ENCODE measurements at places on chromosomes 5 and 9.

- no peak for DNase-seq
These were observed 117.1 kb upstream of the CHD1 start for GRCh38 chr5:99045871-99046270.

GRCh38 chr9:13524245-13524644, 244.8 kb upstream of the MPDZ start:
- no peak for DNase-seq

- no peak for DNase-seq
These were observed 26.0 kb downstream of the ZCCHC7 start for GRCh38 chr9:37146410-37146809.

DNA sequence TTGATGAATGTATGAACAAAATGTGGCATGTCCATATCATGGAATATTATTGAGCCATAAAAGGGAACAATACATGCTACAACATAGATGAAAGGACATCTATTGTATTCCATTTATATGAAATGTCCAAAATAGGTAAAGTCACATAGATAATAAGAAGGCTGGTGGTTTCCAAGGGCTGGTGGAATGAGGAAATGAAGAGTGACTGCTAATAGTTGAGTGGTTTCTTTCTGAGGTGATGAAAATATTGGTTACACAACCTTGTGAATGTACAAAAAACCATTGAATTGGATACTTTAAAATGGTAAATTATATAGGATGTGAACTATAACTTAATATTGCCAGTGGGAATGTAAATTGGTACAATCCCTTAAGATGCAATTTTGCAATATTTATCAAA, 5.2 kb downstream of the ARSB start:
- no peak for DNase-seq

DNA sequence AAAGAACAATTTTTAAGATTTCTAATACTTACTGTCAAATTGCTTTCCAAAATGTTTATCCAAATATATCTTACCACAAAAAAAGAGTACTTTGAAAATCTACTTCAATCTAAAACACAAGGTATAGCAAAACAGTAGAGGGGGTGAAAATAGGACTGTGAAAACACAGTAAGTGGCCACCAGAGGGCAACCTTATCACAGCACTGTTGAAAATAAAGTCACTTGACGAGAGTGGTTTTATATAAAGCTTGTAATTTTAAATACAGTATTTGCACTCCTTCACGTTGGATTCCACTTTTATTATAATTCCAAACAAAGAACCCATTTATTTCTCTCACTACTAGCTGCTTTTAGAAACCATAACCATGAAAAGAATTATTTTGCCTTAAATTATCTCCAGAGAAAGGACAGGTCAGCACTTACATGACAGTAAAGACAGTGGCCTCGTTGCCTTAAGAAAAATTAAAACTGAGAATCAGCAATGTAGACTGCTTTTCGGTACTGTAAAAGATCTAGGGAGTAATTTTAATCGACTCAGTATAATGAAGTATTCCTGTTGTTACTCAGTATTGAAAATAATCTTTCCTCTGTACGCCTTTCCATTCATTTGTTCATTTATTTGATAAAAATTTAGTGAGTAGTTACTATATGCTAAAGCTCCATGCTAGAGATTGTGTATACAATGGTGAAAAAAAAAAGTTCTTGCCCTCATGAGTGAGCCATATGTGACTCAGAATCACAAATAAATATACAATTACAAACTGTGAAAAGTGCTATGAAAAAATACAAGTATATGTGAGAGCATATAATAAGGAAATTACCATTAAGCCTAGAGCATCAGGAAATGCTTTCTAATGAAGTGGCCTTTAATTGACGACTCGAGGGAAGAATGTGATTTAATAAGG, 40.0 kb upstream of the CDK5RAP2 start:
- DNase-seq: peak; percentile 84

- DNase-seq: no peak
These were observed 90.4 kb downstream of the PJA2 start for GRCh38 chr5:109319351-109319750.

- DNase-seq: no peak
These were observed 154.4 kb downstream of the ZSWIM6 start for GRCh38 chr5:61486476-61486875.

- DNase-seq: no peak
These were observed 214.1 kb upstream of the ANKRD55 start for GRCh38 chr5:56447232-56447631.

DNA sequence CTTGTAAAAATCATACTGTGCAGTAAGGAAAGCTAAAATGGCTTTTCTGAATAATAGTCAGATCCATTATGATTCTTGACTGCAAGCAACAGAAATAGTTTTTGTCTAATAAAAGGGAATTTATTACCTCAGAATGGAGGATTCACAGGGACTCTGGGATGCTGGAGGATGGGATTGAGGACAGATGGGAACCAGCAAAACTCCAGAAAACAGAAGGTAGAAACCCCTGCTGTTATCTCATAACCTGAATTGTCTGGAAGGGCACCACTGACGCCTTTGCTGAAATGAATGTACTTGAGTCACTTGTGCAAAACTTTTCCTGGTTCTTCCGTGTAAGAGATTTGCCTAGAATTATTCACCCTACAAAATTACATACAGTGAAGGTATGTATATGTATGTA, 58.6 kb upstream of the DMAC1 start:
- DNase-seq: no peak

DNA sequence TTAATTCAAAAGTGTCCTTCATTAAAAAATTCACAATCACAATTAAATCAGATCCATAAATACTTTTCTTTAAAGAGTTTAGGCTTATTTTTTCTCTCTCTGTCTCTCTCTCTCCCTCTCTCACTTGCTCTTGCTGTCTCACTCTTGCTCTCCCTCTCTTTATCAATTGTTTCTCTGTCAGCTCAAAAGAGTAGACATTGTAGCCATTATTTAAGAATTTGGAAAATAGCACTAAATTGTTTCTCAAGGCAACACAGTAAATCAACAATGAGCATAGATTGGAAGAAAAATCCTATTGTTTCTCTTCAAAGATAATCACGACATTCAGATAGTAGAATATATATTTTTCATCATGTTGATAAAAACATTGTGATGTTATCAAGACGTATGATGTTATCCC, 1114.0 kb downstream of the PTPRD start:
- no peak for DNase-seq

DNA sequence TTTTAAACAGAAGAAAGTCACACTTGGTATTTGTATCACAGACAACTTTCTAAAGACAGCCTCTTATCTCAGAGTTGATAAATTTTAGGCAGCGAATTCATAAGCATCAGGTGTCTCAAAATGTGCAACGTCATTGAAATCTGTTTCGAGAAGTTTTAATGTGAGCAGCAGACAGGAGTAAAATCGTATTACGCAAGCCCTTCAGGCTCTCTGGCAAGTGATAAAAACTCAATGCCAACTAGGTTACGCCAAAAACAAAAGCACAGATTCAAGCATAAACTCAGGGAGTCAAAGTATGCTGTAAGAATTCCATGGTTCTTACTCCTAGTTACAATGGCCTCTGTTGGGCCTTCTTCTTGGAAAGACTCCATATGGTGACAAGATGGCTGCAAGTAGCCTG, 244.7 kb downstream of the SEMA5A start:
- no peak for DNase-seq

DNA sequence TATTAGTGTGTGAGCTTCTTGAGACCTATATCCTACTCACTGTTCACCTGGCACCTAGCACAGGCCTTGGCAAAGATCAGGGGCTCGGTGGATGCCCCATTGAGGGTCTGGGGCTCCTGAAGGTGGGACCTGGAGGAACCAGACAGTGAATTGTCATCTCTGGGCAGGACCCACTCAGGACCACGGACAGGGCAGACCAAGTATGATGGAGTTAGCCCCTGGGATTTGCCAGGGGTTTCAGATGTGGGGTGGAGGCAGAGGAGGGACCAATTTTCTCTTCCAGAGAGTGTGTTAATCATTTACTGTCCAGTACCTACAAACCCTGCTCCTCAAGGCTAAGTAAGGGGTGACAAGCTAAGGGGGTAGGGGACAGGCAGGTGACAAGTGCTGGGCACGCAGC, 29.3 kb upstream of the TBC1D2 start:
- no peak for DNase-seq

DNA sequence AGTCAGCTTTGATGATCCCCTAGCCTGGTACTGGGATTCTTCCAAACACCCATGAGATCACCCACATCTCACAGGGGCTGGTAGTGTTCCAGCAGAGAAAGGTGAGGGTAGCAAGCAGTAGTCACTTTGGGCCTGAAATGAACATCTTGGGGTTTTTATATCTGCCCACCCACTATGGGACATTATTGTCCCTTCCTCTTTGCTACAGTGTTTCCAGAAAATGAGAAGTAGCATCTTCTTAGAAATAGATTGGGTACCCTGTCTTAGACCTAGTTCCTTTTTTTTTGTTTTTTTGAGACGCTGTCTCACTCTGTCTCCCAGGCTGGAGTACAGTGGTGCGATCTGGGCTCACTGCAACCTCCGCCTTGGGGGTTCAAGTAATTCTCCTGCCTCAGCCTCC, 249.2 kb upstream of the ANKRD55 start:
- DNase-seq: no peak

GRCh38 chr5:32261198-32261597, 51.5 kb downstream of the MTMR12 start:
- DNase-seq: no peak

DNA sequence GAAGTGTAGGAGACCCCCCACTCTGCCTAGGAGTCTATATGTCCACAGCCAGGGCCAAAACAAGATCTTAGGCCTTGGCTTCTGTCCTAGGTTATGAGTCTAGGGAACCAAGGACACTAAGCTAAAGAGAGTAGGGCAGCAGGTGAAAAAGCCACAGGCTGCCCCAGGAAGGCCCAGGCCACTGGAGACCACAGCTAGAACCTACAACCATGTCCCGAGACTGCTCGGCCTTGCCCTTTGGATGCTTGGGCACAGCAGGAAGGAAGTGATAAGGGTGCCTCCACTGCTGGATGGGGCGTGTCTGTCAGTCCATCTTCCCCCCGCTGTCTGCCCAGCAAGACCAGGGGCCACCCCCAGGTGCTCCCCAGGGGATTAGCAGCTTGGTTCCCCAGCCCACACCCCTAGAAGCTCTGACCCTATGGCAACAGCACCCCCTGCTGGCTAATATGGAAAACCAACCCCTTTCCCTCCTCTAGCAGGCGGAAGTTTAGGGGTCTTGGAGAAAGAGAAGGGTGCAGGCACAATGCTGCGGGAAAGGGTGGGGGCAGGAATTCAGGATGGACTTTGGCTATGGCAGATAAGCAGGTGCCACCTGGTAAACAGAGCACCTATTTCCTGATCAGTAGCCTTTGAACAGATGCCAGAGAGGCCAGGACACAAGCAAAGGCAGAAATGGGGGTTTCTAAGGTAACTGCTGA, 10.5 kb upstream of the IRF1 start:
- DNase-seq: peak; percentile 75

DNA sequence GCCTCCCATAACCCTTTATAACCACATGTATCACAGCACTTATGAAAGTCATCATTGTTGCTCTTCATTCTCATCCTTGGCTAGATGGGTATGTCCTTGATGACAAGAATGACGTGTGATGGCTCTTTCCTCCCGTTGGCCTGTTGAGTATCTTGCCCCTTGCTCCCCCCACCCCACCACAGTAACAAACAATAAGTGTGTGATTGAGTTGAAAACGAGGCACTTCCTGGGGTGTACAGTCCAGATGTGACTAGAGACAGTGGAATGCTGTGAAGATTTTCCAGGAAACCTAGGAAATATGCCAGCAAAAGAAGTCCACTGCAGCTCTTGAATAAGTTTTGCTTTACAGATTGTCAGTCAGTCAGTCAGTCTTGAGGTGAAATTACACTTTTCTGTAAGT, 262.5 kb downstream of the ELAVL2 start:
- DNase-seq: peak; percentile 60

- no peak for DNase-seq
These were observed 344.2 kb upstream of the SLC30A5 start for GRCh38 chr5:68749631-68750030.

DNA sequence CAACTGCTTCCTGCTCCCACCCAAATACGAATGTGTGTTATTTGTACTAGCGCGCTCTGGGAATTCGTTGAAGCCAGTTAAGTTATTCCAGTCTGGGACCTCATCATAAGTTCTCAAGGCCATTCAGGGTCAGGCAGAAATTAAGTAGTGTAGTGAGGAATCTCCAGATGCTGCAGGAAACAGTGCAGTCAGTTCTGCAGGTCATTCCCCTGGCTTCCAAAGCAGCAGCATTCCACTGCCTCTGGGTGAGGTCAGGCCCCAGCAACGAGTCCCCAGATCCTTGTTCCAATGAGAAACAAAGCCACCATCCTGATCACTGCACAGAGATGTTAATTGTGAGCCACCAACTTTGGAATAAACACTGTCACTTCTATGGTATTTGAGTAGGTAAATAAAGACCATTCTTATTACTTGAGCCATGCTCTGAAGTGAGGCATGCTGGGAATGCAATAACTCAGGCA, 33.1 kb downstream of the SVEP1 start:
- DNase-seq: peak; percentile 8

DNA sequence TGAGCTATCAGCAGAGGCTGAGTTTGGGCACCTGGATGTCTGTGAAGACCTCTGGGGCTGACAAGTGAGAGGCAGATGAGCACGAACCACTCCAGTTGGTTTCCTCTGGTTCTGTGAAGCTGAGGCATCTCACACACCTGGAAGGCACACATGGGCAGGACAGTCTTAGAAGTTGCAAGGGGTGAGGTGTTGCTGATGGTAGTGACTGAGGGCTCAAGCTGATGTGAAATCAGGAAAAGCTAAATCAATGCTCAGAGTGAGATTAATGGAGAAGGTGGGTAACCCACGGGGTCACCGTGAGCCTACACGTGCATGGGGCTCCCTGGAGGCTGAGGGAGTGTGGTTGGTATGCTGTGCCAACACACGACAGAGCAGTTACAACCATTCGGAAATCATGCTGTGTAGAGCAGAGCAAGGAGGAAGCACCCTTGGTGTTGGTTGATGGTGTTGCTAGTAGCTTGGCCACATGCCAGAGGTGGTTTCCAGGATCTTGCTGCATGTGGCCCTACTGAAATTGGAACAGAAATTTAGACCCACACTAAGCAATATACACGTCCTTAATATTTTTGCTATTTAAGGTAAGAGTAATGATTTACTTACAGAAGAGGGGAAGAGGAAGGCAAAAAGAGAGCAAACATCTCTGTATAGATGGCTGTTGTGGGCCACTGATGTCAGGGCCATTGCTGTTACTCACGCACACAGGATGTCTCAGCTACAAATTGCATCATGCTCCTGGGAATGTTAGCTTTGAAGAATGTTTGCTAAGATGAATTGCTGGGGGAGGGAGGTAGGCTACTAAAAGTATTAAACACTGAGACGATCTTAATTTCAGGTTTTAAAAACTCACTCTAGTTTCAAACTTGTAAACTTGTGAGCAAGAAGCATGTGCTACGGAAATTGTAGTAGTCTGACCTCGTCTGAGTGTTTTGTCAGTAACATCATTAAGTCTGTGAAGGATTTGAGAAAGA, 170.5 kb downstream of the ARHGEF28 start:
- no peak for DNase-seq

GRCh38 chr5:120239086-120239485, 225.0 kb upstream of the PRR16 start:
- DNase-seq: no peak

GRCh38 chr5:124906339-124907097, 160.1 kb upstream of the ZNF608 start:
- peak; percentile 90 for DNase-seq

GRCh38 chr5:40911266-40911665, 2.0 kb downstream of the C7 start:
- no peak for DNase-seq

GRCh38 chr9:131666029-131666428, 73.8 kb downstream of the RAPGEF1 start:
- DNase-seq: no peak
